ENCODE measurements at places on chromosomes 3 and 15. TPM values are rescaled to one million over a fixed set of nuclear protein-coding genes. Genes with fewer than 3 reads are reported as not detected.

GRCh38 chr3:57164217-57164656 is 916 bp downstream of the IL17RD start:
- DNase-seq = peak; percentile 55

DNA sequence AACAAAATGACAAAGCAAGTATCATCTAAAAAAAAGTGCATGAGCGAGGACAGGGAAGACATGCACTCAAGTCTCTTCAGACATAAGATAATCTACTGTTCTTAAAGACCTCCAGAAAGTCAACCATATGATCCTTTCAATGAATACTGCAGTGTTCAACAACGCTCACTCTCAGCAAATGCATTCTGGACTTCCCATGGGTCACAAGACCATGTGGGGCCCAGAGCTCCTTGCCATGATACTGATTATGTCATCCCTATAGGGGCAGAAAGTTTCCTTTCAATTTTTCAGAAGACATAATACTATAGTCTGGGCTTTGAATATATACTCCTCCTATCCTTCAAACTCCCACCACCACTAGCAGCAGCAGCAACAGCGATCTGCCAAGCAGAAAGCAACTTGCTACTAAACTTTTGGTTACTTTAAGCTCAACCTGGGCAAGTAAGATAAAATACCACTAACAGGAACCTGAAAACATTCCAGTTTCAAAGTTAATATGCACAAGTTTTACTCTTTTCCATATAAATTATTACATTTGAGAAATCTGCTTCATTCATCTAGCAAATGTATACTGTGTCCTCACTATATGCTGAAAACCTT is 143.5 kb downstream of the ADAM10 start:
- no peak for DNase-seq

- no peak for DNase-seq
Observed at GRCh38 chr15:89958107-89958805, 42.9 kb upstream of the ZNF710 start.

DNA sequence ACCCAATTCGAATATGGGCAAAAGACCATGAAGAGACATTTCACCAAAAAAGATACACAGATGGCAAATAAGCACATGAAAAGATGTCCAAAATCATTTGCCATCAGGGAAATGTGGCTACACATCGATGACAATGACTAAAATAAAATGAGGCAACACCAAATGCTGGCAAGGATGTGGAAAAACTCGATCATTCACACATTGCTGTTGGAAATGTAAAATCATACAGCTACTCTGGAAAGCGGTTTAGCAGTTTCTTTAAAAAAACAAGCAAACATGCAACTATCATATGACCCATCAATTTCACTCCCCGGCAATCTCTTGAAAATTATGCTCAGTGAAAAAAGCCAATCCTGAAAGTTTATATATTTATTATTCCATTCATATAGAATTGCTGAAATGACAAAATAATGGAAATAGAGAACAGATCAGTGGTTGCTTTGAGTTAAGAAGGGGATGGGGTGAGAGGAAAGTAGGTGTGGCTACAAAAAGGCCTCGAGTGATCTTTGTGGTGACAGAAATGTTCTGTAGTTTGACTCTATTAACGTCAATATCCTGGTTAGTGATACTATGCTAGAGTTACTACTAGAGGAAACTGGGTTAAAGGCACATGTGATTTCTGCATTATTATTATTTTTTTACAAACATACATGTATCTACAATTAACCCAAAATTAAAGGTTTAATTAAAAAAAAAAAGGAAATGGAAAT is 45.0 kb downstream of the DLG1 start:
- no peak for DNase-seq

- DNase-seq = no peak
Observed at GRCh38 chr3:134666466-134666865, 15.6 kb upstream of the KY start.

Gene USP19
- total RNA-seq = 63.2 TPM

Gene STRIT1
- total RNA-seq = not detected

- no peak for DNase-seq
Observed at GRCh38 chr3:114128231-114128630, 50.6 kb downstream of the DRD3 start.

Gene NEIL1
- total RNA-seq = 47.1 TPM

Gene PRTG
- 51.6 TPM for total RNA-seq

GRCh38 chr15:69610277-69610676 is 157.7 kb downstream of the RPLP1 start:
- DNase-seq = peak; percentile 7

DNA sequence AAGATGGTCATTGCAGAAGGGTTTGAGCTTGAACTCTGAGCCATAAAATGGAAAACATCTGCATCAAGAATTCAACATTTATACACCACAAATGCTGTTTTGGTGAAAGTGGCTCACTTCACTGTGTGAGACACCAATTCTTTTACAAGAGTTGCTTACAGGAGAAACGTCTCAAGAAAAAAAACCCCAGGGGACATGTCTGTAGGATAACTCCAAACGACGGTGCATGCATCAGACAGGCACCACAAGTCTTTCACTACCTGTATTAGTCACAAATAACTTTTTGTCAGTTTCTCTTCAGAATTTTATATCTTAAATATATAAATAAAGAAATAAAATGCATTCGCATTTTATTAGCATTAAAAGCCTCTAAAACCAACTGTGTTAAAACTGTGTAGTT is 164.3 kb downstream of the EFHB start:
- DNase-seq = no peak

DNA sequence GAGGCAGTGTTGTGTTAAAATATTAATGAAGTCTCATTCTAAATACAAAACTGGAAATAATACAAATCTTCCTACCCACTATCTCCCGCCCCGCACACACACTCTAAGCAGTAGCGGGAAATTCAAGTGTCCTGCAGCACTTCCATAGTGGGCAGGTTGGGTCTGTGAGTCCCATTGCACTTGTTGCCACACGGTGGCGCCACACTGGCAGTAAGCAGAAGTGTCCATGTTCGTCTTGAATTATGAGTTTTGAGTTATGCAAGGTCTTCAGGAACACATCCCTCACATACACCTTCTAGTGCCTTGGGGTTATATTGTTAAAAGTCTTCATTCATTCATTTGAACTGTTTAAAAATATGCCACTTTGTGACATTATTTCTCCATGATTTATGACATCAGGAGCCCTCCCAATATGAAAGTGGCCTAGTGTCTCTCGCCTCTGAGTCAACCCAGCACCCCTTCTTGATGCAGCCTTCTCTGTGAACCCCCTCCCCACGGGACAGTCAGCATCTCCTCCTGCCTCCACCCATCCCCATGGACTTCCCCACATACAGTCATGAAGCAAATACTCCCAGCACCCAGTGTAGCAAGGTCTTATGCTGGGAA is 17.6 kb upstream of the CCDC174 start:
- DNase-seq = peak; percentile 75

Gene PCSK6
- 5.7 TPM for total RNA-seq

All from endodermal cell (in vitro differentiated cells).